ENCODE measurements at places on chromosomes 5 and 9.

DNA sequence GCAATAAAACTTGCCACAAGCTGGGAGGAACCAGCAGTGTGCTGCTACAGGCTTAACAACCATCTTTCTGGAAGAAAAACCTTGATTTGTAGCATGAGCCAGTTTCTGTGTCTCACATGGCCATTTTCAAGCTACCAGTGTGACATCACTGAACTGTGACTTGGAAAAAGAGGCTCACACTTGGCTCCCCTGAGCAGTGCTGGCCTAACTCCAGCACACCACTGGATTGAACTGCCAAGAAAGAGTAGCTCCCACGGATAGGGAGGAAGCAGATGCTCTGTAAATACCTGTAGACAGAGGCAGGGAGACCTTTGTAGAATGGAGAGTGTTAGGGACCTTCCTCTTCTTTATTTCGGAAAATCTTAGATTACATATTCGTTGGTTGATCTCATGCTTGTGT lies 197.9 kb downstream of the SH3GL2 start:
- peak; percentile 56 for DNase-seq

DNA sequence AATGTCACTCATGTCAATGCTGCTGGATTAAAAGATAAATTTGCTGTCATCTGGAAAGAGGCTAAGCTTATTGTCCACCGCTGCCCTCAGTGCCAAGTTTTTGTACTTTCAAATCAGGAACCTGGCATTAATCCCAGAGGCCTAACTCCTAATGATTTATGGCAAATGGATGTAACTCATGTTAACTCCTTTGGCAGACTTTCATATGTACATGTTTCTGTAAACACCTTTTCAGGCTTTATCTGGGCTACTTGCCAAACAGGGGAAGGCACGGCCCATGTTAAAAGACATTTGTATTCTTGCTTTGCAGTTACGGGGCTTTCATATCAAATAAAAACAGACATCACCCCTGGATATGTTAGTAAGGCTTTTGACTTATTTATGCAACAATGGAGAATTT lies 608.0 kb upstream of the ACO1 start:
- no peak for DNase-seq

DNA sequence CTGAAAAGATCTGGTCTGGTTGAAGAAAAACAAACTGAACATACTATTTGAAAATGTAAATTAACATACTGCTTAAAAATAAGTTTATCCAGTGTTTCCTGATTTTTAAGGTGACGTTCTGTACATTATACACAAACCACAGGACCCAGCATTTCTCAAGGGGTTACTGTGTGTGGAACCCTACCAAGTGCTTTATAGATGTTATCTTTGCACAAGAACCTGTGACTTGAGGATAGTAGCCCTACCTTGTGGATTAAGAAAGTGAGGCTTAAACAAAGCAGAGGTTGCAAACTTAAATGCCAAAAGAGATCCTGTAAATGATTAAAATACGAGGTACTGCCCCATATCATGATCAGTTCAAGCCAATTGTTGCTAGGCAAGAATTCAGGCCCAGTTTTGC lies 4.7 kb downstream of the KLF9 start:
- DNase-seq: no peak

DNA sequence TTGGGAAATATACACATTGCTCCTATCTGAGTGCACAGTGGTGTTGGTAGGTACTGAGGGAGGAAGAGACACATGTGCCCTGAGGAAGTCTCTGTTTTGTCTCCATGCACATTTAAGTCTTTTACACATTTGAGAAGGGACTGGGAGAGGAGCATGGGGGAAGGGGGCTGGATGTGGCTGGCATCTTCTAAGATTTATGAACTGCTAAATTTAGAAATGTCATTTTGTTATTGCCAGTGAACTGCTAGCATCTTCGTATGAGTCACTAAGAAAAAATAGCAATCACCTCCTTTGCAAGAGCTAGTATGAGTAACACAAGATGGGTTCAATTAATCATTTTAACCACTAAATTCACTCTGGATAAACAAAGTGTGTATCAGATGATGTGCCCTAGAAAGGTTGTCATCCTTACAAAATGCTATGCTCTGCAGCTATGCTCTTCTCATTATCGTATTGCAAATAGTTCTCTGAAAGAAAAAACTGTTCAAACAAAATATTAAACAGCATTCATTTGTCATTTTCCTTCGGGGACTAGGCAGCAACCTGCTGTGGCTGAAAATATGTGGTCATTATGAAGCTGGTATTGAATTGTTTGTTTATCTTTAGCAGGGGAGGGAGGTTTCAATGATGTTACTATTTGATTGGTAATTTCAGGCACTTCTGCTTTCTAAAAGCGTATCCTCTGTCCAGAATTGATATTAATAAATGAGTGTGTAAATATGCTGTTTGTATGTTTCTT lies 236.5 kb downstream of the DMRTA1 start:
- DNase-seq: no peak

DNA sequence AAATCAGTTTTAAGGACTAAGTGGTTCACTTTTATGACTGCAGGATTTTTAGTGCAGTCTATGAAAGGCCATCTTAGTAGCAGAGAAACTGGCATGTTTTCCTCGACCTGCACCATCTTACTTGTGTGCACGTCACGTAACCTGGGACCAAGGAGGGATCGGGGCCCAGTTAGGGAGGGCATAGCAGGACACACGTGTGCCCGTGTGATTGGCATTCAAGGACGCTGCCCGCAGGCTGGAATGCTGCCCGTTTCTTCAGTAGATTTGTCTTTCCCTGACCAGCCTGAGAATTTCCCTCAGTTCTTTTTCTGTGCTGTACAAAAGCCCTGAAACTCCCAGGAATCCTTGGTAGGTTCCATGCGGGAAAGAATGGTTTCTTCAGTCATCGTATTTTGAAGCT lies 196.3 kb downstream of the TRIO start:
- DNase-seq: no peak

DNA sequence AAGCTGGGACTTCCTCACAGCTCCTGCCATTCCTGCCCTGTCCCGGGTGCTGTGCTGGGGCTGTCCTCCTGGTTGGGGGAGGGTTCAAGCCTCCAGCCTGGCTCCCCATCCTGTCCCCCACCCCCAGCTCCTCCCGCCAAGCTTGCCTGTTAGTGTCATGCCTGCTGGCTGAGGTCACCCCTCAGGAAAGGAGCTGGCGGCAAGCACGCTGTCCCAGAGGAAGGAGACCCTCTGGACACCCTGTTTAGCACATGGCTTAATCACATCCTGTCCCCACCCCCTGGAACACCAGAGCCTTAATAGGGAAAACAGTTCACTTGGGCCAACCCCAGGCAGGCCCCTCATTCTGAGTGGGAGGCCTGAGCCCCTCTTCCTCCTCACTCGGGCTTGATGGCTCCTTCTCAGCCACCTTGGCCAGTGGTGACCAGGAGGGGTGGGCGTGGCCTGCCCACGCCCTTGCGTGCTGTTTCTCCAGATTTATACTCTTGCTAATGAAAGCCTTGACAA lies 9.2 kb upstream of the PHYHD1 start:
- DNase-seq: no peak

DNA sequence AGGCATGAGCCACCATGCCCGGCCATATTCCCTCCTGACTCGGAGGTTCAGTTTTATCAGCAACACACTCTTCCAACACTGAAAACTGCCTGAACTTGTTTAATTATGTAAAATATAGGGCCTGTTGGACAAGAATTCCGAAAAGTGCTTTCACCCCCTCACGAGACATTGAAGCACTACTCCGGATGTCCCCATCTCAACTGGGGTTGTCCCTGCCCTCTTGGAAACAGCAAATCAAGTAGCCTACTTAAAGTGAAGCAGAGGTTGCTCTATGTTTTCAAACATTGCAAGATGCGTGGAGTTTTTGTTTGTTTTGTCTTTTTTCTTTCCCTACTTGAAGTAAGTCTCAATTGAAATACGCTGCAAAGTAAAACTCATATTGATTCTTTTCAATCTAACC lies 7.6 kb downstream of the PTGER4 start:
- DNase-seq: no peak

GRCh38 chr9:98010445-98010844 lies 27.3 kb downstream of the ANP32B start:
- DNase-seq: no peak

DNA sequence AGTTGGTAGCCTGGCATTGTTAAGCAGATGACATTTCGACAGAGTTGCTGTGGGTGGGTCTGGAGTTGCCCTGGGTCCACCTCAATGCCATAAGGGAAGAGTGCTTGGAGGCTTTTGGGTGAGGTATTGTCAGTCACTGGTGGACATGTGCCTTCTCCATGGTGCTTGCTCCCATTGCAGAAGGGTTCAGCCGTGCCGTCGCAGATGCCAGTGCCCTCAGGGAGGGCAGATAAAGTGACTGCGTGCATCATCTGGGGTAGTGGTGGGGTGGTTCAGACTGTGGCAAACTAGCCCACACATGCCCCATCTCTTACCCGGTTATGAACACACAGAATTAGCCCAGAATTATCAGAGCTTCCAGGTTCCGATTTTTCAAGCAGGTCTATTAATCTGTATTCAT lies 71.6 kb downstream of the FBXL7 start:
- no peak for DNase-seq

DNA sequence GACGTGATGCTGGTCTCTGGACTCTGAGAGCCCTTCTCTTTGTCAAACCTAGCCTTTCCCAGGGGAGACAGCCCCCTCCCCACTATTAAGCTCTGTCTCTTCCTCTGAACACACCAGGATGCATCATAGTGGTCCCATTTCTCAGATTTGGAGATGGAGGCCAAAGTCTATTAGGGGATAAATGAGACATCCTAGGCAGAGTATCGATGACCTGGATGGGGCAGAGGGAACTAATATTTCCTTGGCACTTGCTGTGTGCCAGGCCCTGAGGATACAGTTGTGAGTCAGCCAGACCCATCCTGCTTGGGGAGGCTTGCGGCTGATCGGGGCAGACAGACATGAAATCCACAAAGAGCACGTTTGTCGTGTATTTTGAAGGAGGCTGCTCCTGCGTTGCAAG lies 5.2 kb downstream of the DNM1 start:
- DNase-seq: no peak

- no peak for DNase-seq
Observed at GRCh38 chr5:83096660-83097339, 19.5 kb downstream of the XRCC4 start.

DNA sequence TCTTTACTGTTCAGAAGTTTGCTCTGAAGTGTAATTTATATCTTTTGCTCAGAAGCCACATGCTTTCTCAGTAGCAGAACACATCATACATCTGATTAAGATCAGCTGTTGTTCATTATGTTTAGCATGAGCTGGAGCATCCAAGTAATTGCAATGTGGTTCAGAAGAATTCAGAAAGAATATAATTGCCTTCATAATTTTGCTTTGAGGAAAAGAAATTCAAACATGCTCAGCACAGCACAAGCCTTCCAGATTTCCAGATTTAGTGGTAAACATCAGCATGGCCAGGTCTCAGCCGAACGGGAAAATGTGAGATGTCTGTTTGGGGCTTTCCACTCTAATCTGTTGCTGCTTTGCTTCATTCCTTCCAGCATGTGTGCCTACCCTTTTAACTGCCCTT lies 65.9 kb downstream of the ITGA1 start:
- DNase-seq: no peak
